ENCODE measurements at places on chromosomes 3 and 15.
A peak's percentile ranks its signal among the peaks of the same experiment; 100 is the strongest.

- DNase-seq, result no peak
These were observed 140.4 kb downstream of the NSMCE3 start for GRCh38 chr15:29129221-29129620.

DNA sequence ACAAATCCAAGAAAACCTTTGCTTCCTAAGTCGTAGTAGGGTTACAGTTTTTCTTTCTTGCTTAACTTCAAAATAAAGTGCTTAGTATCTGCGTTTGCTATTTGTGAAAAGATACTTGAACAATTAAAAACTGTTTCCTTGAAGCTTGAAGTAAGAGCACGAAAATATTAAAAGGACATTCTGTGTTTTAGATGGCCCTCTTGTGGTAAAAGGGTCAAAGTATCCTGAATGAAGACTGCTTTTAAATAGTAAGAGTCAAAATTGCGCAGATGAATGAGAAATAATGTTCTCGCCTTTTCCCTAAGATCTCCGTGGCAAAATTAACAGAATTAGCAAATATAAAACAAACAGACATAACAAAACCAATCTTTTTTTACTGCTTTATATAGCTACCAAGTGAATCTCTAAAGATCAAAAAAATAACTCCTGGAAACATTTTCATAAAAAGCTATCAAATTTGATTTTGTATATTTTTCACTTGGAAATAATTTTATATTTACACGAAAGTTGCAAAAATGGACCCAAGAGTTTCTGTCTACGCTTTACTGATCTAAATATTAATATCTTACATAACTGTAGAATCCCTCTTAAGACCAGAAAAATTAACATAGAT, 175.4 kb downstream of the MBNL1 start:
- peak; percentile 4 for DNase-seq

GRCh38 chr15:75455424-75455981, 4.0 kb upstream of the SIN3A start:
- peak; percentile 75 for DNase-seq

GRCh38 chr3:31054032-31054431, 159.6 kb upstream of the GADL1 start:
- no peak for DNase-seq

DNA sequence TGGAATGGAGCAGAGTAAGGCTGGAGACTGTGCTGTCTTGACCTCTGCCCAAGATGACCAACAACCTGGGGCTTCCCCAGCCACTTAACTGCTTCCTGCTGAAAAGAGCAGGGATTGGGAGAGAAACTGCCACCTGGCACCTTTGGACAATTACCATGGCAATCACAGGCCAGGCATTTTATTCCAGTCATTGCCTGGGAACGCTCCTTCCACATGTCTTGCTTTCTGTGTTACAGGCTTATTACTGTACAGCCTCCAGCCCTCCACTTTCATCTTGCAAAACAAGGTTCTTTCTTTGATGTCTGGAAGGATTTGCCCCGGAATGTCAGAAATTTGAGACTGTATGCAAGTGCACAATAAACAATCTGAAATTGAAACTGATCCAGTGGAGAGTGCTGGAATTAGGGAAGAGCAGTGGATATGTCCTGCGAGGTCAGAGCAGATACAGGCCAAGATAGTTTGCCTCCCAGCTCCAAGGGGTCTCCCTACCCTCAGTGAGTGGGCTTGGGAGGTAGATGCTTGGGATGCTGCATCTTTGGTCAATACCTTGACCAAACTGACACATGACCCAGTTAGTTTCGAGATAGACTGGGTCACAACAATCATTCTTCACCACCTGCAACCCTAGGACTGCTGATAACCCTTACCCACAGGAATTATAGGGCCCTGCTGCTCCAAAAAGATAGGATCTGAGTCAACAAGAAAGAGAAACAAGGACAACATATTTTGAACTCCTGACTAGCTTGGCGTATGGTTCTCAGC, 2.7 kb downstream of the PPP1R14D start:
- DNase-seq, result no peak
